ENCODE measurements at places on chromosomes 12 and 14.

DNA sequence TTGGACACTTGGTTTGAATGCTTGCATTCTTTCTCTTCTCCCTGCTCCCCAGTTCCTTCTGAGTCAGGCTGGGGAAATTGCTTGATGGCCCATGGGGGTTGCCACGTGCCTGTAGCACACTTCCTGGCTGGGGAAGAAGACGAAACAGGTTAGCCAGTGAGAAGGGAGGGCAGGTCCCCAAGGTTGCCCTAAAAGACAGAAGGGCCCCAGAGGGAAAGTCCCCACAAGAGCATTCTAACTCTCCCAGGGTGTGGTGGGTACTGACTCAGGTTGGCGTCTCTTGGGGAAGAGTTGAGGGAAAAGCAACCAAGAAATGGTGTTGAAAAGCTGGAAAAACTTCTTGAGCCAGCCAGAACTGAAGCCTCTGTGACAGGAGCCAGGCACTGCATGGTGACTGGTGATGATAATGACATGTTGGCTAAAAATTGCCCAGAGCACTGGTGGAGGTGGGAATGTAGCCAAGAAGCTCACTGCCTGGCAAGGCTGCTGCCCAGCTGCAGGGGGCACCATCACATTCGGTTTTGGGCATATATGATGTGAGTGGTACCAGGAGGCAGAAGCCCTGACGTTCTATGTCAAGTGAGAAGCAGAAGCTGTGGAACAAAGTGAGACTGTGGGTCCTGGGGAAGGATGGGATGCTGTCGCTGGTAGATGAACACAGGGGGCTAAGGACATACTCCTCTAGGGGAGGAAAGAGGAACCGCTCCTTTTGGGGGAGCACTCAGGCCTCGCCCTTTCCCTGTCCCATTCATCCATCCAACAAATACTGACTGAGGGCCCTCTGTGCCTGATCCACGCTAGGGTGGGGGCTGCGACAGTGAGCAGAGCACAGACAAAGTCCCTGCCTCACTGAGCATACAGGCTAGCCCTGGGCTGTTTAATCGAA, 8.1 kb upstream of the RABGGTA start:
- peak; percentile 62 for DNase-seq

GRCh38 chr12:46217541-46218321, 51.1 kb downstream of the SLC38A1 start:
- peak; percentile 29 for DNase-seq

DNA sequence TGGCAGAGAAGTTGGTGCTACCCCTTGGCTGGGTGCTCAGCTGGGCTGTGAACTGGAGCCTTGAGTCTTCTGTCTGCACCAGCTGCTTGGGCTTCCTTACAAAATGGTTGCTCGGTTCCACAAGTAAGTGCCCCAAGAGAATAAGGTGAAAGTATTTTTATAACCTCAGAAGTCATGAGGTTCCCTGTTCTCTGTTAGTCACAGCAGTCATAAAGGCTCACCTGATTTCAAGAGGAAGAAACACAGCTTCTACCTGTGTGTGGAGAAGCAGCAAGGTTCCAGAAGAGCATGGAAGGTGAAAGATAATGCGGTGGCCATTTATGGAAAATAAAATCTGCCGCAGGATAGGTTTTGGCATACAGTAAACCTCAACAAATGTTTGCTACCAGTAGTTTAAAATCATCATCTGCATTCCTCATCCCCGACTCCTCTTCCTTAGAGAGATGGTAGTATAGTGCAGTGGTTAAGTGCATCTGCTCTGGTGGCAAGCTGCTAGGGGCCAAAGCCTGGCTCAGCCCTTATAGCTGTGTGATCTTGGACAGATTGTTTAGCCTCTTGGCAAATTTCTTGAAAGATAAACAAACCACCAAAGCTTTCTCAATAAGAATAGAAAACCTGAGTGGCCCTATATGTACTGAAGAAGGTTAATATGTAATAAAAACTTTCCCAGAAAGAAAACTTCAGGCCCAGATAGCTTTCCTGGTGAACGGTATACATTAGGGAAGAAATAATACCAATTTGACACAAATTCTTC, 32.4 kb downstream of the TPCN1 start:
- DNase-seq, result no peak

DNA sequence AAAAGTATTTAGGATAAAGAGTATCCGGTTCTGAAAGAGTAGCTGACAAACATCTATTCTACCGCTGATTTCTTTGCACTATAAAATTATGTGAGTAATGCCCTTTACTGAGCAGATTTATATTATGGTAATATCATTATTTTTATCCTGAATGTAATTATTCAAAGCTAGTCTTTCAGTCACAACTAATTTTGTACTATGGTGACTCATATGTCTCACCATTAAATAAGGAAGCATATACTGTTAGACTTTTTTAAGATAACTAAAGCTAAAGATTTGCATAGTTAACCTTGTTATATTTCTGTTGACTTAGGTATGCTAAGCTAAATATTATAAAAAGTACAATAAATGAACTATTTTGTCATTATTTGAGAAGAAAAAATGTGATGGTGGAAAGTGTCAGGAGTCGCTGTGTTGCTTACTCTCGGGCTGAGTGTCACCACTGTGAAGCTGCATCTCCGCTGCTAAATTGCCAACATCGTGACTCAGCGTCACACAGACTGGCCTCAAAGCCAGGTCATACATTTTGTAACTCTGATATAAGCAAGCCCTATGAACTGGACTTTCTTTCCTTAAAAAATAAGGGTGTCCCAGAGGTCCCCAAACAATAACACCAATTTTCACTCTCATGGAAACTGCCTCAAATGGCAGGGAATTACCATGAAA, 69.1 kb upstream of the SSTR1 start:
- DNase-seq, result no peak

- DNase-seq, result no peak
Measured at GRCh38 chr12:113852695-113853490, 113.2 kb downstream of the RBM19 start.

DNA sequence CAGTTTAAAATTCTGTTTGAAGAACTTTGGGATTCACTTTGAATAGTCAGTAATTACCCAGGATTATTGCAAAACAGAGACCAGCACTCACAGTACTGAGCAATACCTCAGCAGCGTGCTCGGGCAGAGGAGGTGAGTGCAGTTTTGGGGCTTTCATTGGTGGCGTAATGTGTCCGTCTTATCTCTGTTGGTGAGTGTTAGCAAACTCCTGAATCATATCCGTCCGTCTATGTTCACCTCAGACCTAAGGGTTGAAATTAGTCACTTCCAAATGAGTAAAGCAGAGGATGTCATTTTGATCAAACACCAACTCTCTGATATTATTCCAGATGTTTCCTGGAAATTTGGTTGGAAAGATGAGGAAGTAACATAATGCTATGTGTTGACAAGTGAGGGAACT, 82.8 kb downstream of the BORCS5 start:
- no peak for DNase-seq

DNA sequence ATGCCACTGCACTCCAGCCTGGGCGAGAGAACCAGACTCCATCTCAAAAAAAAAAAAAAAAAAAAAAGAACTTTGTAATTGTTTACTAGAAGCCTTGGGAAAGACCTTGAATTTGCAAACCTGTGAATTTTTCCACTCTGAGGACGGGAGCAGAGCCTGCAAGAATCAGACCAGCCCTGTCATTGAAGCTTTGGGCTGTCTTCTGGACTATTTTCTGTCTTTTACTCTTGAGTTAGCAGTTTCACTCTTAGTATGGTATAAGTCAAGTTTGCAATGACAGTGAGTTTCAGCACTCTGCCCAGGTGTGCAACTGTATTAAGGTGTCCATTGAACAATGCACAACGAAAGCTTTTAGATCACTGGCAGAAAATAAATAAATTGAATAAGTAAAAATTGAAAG, 81.4 kb upstream of the KRAS start:
- DNase-seq, result no peak

GRCh38 chr12:27814851-27815591, 35.0 kb upstream of the MANSC4 start:
- DNase-seq, result no peak

GRCh38 chr14:72503696-72504368, 390.1 kb downstream of the DPF3 start:
- DNase-seq, result no peak

- DNase-seq, result no peak
Measured at GRCh38 chr12:79997096-79997791, 62.3 kb upstream of the PPP1R12A start.

DNA sequence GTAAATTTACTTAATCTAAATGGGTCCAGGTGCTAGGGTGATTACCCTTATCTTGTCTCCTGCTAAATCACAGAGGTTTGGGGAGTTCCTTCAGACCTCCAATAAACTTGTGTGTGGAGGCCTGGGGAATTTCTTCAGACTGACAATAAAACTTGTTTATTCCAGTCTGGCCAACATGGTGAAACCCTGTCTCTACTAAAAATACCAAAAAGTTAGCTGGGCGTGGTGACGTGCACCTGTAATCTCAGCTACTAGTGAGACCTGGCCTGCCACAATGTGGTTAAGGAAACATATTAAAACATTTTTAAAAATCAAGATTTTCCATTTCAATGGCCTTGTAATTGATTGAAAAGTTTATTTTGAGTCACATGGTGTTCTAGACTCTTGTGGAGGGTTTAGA, 126.9 kb upstream of the FGD4 start:
- no peak for DNase-seq

DNA sequence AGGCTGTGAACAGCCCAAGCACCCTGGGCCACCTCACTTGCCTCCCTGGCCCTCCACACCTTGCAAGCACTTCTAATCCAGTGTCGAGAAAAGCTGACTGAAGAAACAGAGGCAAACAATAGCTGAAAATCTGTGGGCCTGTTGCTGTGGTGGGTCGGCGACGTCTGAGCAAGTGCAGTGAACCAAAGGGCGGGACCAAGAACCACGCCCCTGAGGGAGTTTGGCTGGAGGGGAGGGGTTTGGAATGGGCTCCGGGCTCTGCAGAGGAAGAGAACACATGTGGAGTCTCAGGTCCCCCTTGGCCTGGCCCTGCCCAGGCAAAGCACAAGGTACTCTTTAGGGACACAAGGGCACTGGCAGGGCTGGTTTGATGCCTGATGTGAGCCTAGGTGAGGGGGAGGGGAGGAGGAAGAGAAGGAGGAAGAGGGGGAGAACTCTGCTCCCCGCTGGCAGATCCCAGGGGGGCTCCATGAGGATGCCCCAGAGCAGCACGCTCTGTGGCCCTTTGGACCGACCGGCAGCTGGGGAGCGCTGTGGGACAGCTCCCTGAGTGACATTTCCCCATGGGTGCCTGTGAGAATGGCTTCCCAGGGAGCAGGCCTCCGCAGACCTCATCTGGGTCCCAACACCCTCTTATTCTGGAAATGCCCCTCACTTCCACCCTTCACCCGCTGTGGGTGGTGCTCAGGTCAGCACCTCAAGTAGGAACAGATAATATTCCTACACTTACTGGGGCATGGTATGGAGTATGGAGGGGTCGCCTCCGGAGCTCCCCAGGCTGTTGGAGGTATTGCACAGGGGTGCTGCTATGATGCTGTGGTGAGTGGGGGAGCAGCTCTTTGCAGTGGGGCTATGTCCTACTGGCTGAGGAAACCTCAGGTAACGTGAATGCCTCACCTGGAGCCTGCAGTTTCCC, 85.5 kb downstream of the CPSF2 start:
- no peak for DNase-seq

DNA sequence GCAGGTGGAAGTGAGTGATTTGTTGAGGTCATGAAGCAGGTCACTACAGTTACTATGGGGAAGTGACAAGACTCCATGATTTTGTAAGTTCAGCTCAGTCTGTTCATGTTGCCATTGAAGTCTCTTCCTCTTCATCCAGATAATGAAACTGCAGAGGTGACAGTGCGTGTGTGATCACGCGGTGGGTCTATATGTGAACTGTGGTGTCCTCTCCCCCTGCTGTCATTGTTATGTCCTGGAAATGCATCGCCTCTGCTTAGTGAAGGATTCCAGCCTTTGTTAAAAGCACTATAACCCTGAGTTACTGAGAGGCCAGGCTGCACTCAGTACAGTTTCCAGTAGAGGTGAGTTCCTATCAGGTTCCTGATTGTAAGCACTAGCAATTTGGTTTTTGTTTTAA, 216.2 kb upstream of the RMST start:
- DNase-seq, result no peak

DNA sequence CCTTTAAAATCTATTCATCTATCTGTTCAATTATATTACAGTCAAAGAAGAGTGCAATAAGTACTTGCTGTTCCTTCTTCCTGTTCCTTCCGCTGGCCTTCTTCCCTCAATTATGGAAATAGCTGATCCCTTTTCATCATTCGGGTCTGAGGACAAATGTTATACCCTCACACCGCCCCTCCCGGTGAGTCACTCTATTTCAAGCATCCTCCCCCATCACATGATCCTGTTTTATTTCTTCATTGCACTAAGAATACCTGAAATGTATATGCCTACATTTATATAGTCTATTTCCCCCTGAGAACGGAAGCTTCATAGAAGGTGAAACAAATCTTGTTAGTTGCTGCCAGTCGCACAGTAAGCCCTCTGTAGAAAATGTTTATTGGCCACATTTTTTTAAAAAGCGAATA, 2.5 kb downstream of the SLC38A1 start:
- DNase-seq, result peak; percentile 34

DNA sequence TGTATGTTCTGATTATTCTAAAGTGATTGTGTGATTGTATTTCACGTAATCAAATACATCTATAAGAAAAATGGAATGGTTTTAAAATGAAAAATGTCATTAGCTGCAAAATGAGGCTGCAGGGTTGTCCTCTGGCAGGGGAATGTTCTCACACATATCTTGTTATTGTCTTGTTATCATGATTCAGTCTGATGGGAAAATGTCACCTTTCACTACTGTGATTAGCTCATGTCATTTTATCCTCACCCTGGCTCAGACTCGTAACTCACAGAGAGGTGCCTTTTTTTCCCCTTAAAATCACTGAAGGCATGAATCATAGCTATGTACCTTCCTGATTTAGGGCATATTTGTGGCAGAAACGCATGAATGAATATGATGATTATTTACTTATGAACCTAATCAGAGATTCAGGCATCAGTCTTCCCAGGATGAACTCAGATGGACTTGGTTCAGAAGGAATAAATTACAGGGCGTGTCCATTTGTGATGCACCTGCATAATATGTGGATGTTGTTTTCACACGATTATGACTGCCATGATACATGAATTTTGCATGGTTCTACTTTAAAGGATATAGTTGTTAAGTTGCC, 1339.2 kb downstream of the AACS start:
- DNase-seq, result no peak

GRCh38 chr14:49621114-49621881, 699 bp downstream of the MGAT2 start:
- peak; percentile 52 for DNase-seq

DNA sequence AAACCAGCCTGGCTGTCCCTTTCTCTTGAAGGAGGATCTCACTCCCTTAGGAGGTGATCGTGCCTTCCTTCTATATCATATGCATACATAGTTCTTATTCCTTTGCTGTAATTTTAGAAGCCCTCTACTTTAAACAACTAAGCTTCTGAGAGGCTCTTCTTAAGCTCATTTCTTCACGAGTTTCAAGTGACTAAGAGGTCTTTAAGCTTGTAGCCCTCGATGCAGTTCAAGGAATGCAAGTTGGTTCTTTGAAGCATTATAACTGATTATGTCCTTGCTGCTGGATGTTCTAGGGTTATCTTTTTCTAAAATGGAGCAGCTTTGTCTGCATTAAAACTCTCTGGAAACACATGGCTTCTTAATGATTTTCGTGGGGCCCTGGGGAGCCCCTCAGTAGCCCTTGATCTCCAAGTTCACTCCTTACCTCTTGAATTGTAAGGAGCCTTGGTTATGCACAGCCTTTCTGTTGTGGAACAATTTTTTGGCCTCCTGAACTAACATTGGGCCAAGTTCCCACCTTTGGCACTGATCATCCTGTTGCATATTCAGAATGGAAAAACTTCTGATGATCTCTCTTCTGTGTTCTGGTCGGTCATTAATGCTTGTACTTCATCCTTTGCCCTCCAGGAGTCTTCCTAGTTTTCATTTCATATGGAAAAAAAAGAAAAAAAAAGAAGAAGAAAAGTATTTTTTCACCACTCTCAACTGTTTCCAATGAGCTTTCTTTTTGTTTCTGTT, 12.6 kb downstream of the RASSF8 start:
- DNase-seq, result no peak
